Aorta (tissue), 5 donors: ENCODE measurements at places on chromosomes 16 and 17. TPM values are rescaled to one million over a fixed set of nuclear protein-coding genes. Genes with fewer than 3 reads are reported as not detected.

Gene NPIPA5
- 20.1 TPM for total RNA-seq

Gene NACA2
- not detected for total RNA-seq

Gene SMPD3
- total RNA-seq, result 0.29 TPM

Gene RPGRIP1L
- total RNA-seq, result 4.6 TPM

DNA sequence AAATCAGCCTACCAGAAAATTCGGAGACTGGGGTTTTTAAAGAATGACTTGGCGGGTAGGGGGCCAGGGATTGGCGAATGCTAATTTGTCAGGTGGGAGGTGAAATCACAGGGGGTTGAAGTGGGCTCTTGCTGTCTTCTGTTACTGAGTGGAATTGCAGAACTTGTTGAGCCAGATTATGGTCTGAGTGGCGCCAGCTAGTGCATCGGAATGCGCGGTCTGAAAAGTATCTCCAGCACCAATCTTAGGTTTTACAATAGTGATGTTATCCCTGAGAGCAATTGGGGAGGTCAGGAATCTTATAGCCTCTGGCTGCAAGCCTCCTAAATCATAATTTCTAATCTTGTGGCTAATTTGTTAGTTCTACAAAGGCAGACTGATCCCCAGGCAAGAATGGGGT lies 762 bp upstream of the RBL2 start:
- no peak for DNase-seq

DNA sequence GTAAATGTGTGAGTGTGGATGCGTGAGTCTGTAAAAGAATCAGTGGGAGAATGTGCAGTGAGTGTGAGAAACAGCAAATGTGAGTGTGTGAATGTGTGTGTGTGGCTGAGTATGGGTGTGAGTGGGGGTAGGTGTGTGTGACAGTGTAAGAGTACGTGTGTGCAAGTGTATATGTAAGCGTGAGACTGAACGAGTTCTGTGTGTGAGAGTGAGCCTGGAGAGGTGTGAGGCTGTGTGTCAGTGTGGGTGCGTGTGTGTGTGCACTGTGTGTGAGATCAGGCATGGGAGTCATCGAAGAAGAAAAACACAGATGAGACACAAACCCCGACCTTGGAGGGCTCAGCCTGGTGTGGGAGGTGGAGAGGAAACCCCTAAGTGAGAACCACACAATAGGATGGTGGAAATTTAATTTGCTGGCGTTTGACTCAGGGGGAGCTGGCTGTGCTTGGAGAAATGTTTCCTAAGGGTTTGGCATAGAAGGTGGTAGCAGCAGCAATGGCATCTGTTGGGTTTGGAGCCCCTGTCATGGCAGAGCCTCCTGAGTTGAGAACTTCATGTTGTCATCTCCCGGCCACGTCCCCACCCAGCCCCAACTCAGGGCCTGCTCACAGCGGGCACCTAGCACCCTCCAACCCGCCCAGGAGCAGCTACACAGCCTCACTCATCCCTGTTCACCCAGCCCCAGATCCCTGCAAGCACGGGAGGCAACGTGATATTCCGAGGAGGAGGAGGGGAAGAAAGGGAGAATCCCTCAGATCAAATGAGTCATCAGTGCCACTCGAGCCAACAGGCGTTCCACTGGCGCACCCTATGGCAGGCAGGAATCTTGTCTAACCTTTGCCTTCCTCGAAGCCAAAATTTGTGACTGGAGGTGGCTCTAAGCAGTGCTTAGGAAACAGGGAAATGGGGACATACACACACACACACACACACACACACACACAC lies 14.3 kb upstream of the NUBP1 start:
- DNase-seq, result peak; percentile 71

DNA sequence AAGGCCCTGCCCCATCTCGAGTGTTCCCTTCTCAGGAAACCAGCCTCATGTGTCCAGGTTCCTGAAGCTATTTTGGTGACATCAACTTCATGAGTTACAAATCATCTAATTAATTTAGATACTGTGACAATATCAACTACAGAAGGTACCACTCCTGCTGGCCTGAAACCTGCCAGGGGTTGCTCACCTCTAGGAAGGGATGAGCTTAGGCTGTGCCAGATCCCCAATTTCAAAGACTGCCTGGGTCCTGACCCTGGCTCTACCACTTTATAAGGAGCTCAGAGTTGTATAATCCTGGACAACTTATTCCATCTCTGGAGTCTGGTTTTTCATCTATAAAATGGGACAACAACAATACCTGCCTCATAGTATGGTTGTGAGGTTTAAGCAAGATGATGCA lies 5.2 kb downstream of the C16orf78 start:
- no peak for DNase-seq
